M059J (cell line): ENCODE measurements at places on chromosomes 4 and X. TPM values are rescaled to one million over a fixed set of nuclear protein-coding genes. Genes with fewer than 3 reads are reported as not detected.

- peak; percentile 20 for DNase-seq
Measured at GRCh38 chr4:8050555-8051206, 107.9 kb downstream of the ABLIM2 start.

DNA sequence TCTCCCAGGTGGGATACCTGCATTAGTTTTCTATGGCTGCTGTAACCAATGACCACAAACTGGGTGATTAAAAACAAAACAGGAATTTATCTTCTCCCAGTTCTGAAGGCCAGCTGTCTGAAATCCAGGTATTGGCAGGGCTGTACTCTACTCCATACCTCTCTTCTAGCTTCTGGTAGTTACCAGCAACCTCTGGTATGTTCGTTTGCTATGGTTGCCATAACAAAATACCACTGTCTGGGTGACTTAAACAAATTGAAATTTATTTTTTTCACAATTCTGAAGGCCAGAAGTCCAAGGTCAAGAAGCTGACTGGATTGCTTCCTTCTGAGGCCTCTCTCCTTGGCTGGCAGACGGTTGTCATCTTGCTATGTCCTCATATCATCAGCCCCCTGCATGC is 642.1 kb upstream of the TENM3 start:
- peak; percentile 46 for DNase-seq

GRCh38 chrX:37641859-37642258 is 43.7 kb upstream of the XK start:
- no peak for DNase-seq

DNA sequence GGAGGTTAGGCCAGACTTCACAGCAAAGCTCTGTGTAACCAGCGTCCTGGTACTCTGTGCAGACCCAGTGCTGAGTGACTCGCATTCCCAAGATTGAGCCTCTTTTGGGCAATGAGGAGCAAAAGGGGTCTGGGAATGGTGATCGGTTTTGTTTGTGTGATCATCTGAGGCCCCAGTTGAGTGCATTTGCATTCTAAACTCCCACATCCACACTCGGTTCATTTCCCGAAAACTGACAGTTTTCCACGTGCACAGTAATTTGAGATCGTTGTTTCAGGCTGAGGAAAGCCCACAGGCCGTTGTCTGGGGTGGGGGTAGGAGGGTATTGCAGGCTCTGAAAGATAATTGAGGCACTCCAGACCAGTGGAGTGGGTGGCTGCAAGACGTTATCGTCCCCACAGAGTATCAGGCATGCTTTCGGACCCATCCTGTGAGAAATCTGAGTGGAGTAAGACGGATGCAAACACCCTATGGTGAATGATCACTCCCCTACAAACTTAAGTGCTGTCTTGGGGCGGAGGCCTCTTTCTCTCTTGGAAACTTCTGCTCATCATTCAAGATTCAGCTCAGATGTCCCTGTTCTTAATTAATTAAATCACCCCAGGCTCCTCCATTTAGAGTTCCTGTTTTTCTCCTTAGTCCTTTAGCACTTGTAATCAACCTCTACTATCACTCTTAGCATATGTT is 96.1 kb downstream of the AFF1 start:
- DNase-seq: no peak

- DNase-seq: no peak
Measured at GRCh38 chr4:157095716-157096115, 19.8 kb downstream of the GLRB start.

DNA sequence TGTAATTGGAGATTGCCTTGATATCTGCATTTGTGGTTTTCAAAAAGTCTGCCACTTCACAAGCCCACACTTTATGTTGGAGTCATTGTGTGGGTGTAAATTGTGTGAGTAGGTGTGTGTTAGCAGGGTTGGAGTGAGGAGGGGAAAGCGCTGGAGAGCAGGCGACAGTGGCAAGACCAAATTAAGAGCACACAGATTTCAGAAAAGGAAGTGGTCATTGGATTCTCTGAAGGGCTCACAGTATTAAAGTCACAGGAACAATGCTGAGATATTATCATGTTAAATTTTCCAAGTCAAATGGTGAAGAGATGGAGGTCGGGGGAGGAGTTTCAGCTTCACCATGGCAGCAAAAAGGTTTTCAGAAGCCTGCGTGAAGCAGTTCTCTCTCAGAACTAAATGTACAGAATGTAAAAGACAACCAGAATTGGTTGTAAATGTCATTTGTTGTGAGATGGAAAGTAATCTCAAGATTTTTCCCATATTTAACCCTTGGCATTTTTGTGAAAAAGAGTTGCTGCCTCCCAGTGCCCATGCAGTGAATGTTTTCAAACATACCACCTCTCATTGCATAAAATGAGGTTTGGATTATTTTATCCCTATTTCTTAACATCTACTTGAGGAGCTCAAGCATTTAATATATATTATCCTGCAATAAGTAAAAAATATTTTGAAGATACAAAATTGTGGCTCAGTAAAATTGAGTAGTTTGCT is 265.9 kb downstream of the ZNF674 start:
- peak; percentile 25 for DNase-seq

DNA sequence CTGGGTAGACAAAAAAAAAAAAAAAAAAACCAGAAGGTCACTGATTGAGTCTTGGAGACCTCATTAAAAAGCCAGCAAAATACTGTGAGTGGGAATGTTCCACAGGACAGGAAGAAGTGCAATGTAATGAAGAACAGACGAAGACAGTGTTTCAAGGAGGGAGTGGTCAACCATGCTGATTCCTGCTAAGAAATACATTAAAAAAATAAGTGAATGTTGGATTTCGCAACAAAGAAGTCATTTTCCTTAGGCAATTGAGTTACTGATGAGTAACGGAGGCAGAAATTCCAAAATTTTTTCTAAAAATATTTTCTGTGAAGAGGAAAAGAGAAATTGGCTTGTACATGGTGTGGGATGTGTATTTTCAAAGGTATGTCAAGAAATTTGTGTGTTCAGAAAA is 94.3 kb upstream of the FAM47B start:
- no peak for DNase-seq

GRCh38 chr4:101992446-101992845 is 201.9 kb downstream of the BANK1 start:
- DNase-seq: no peak

FRAS1 gene
- total RNA-seq: 0.02 TPM in 1 of 2 replicates, not detected in the other

DNA sequence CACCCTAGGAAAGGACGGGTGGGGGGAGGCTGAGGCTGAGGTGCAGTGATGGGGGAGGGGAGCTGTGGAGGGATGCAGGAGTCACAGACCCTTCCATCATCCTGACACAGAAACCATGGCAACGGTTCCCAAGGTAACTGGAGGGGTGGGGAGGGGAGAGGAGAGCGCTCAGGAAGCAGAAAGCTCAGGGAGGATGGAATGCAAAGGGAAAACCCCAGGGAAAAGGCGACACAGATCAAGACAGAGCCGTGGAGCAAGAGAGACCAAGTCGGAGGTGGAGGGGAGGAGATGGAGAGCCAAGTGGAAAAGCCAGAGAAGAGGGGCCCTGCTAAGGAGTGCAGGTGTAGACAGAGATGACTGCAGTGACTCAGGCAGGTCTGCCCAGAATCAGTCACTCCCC is 14.5 kb downstream of the L1CAM start:
- no peak for DNase-seq

GRCh38 chrX:131843987-131844386 is 179.1 kb upstream of the STK26 start:
- DNase-seq: no peak

DNA sequence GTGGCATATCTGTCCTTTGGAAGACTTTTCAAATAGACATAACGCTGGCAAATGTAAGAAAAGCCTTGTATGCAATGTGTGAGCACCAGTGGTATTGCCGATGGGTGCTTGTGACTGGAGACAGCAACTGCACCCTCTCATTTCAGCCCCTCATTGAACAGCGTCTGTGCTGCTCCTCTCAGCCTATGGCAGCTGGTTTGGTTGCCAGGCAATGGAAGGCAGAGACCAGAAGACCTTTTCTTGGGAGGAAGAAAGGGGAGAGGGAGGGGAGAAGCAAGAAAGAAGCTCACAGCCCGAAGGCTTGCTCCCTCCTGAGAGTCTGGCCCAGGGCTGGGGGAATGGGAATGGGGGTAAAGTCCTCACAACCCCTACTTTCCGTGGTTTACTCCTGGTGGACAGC is 20.2 kb downstream of the ZCCHC13 start:
- DNase-seq: no peak

DNA sequence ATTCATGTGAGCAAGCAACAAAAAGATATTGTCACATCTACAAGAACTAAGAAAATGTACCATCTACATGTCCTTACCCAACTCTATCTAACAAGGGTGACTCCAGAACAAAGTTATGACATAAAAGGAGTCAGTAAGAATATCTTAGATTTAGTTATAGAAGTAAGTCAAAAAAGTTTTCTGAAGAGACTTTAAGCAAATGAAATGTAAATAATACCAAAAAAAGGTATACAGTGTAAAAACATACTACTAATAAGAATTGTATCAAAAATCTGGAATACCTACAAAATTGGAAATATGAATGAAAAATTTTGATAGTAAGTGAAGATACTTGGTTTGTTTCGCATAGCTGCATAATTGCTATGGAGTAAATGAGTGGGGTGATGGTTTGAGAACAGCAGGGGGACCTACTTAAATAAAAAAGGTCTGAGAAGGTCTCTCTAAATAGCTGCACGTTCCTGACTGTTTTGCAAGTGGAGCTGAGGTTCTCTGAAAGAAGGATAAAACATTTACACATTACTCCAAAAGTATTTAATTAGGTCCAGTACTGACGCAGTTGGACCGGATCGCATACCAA is 51.0 kb upstream of the ENPP6 start:
- no peak for DNase-seq

DNA sequence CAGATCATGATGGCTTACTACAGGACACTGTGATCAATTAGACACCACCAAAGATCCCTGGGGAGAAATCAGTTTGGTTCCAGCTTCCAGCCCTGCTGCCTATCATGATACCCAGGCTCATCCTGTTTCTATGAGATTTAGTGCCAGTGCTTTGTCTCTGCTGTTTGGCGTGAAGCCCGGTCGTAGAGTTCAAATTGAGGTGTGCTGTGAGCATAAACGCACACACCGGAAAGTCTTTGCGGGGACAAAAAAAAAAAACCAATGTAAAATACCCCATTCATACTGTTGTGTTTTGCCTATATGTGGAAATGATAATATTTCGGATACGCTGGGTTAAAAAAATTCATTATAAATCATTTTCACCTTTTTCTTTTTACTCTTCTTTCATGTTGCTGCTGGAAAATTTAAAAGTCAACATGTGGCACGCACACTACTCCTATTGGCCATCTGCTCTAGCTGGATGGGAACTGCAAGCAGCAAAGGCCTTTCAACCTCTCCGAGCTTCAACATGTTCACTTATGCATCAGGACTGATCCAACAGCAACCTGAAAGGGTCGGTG is 607 bp upstream of the DKC1 start:
- peak; percentile 53 for DNase-seq

- DNase-seq: no peak
Measured at GRCh38 chr4:118742050-118742449, 56.9 kb downstream of the METTL14 start.

GRCh38 chr4:54658252-54659093 is 716 bp downstream of the KIT start:
- DNase-seq: peak; percentile 68

ABRAXAS1 gene
- 2.5 and 5.4 TPM in 2 replicates for total RNA-seq

- DNase-seq: no peak
Measured at GRCh38 chrX:111467896-111468295, 43.5 kb upstream of the SERTM2 start.

AKAP14 gene
- not detected in 2 replicates for total RNA-seq
